ENCODE measurements at places on chromosomes 3 and 15.

- DNase-seq = no peak
Observed at GRCh38 chr3:129023909-129024308, 22.8 kb downstream of the EFCC1 start.

DNA sequence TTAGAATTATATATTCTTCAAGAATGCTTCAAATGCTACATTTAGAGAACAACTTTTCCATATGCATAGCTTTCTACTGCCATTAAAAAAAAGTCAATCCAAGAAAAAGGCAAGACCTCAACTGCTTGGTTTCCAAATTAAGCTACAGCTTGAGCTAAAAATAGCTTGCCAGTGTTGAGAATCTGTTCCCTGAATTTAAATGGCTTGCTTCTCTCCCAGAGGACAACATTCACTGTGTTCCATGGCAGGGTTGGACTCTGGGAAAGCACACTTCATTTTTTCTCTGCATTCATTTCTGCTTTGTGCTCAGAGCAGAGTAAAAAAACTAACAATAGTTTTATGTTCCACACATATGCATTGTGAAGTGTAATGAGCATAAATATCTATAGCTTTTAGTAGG is 50.3 kb upstream of the ACTL6A start:
- DNase-seq = no peak

DNA sequence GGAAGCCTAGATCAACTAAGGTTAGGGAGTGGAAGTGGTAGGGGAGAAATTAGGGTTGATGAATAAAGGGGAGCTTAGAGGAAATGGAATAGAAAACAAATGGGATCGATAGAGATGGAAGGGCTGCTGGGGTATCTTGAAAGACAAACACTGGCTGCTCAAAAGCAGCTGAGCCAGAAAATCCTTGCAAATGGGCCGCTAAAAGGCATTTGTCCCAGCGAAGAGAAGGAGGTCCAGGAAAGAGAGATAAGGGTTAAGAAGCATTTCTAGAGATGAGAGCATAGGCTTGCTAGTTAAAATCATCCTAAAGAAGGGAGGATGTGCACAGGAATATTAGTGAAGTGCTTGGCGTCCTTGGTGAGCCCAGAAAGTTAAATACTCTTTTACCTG is 258.0 kb upstream of the CBLB start:
- no peak for DNase-seq

DNA sequence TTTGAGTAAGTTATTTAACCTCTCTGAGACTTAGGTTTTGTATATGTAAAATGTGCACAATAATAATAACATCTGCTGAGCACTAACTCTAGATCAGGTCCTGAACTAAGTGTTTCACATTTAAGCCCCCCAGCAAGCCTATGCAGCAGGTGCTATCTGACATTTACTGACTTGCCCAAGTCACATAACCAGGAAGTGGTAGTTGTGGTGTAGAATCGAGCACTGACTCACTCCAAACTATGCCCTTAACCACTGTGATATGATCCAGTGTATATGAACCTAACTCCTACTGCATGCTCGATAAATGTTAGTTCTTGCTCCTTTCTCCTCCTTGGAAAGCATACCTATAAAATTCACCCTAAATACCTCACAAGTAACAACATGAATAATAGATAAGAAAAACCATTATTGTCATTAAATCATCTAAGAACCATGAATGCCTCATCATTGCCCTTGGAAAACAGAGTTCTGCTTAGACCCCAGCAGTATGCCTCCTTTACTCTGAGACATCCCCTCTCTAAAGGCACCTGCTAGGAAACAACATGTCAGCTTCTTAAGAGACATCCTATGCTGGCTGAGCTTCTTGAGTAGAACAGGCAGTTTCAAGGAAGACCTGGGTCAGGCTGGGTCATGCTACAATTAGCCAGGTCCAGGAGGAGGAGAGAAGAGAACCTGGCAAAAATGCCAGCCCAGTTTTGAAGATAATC is 3.0 kb upstream of the SHC4 start:
- DNase-seq = no peak

GRCh38 chr3:190546881-190547510 is 33.1 kb downstream of the IL1RAP start:
- DNase-seq = no peak

DNA sequence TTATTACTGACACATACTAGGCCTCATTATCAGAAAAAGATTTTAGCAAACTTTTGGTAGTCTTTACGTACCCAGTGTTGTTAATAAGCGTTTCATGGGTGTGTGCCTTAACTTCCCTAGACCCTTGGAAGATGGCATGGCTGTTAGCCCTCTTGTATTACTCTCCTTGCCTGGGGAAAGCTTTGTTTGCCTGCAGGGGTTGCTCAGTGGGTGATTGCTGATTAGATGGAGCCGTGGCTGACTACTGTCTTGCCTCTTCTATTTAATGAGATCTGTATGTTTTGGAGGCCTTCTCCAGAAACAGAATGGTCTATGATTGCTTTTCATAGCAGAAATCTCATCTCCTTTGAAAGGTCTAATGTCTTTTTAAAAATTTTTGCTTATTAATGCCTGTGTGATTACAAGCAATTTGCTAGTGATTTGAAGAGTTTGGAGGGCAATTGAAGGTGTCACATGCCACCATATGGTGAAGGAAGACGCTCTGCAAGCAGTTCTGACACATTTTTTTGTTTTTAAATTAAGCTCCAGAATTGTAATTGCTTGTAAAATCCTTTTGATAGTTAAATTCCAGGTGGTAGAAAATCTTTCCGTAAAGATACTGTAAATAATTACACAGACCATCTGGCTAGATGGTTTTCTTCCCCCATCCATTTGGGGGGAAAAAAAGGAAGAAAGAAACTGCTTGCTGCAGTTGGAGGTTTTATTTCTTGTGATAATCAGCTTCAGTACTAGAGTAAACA is 11.4 kb upstream of the C3orf20 start:
- no peak for DNase-seq

GRCh38 chr3:15851735-15852134 is 54.0 kb upstream of the ANKRD28 start:
- DNase-seq = no peak

GRCh38 chr3:62815981-62816380 is 59.2 kb downstream of the CADPS start:
- DNase-seq = no peak

GRCh38 chr3:144129536-144130214 is 158.1 kb downstream of the DIPK2A start:
- DNase-seq = no peak

DNA sequence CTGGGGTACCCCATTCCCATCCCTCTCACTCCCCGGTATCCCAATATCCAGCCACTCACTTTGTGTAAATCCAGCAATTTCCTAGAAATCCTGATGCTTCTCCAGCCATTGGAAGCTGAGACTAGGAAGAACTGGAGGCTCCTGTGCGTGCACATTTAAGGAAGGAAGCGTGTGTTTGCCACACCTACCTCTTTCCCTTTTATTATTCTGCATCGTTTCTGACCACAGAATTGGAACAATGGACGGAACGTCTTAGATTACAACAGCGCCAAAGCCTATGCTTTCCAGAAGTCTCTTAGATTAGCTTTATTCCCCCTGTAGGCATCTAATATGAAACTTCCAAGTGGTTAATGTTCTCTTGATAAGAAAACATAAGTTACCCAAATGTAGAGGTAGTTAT is 234.8 kb upstream of the TRIM42 start:
- DNase-seq = no peak

DNA sequence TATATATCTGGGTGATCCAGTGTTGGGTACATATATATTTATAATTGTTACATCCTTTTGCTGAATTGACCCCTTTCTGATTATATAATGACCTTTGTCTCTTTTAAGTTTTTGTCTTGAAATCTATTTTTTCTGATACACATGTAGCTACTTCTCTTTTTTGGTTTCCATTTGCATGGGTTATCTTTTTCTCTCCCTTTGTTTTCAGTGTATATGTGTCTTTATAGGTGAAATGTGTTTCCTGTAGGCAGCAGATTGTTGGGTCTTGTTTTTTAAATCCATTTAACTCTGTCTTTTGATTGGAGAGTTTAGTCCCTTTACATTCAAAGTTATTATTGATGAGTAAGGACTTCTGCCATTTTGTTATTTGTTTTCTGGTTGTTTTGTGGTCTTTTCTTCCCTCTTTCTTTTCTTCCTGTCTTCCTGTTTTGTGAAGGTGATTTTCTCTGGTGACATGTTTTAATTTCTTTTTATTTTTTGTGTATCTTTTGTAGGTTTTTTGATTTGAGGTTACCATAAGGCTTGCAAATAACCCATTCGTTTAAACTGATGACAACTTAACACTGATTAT is 56.8 kb downstream of the STARD9 start:
- DNase-seq = no peak

DNA sequence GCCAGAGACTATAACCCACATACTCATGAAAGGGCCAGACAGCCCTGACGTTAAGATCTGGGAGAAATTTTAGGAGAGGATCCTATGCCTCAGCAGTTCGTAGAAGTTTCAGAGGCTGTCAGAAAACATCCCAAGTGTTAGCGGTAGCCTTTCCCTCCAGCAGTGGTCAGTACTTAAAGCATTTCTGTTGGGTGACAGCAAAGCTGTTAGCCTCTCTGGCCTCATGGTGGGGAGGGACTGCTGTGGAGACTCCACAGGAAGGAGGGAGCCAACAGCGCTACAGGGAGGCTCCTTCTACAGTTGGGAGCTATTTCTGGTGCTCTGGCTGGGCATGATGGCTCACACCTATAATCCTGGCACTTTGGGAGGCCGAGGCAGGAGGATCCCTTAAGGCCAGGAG is 27.4 kb downstream of the IDH2 start:
- DNase-seq = no peak

DNA sequence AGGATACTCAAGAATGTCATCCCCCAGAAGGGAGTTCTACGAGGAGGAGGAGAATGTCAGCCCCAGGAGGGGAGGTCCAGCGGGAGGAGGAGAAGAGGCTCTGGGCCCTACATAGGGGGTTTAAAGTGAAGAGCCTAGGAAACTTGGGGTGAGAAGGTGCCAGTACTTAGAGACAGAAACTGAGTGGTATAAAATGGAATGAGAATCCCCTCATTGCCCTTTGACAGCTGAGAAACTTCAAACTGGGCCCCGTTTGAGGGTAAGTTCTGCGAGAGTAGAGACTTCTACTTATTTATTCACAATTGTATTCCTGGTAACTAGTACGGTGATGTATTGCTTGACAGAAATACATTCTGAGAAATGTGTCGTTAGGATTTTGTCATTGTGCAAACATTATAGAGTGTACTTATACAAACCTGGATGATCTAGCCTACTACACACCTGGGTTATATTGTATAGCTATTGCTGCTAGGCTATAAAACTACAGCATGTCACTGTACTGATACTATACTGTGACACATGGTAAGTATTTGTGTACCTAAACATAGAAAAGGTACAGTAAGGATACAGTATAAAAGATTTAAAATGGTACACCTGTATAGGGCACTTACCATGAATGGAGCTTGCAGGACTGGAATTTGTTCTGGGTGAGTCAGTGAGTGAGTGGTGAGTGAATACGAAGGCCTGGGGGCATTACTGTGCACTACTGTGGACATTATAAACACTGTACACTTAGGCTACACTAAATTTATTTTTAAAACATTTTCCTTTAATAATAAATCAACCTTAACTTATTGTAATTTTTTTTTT is 62.0 kb downstream of the TSC22D2 start:
- no peak for DNase-seq

GRCh38 chr3:72903004-72903403 is 15.2 kb downstream of the GXYLT2 start:
- DNase-seq = no peak

DNA sequence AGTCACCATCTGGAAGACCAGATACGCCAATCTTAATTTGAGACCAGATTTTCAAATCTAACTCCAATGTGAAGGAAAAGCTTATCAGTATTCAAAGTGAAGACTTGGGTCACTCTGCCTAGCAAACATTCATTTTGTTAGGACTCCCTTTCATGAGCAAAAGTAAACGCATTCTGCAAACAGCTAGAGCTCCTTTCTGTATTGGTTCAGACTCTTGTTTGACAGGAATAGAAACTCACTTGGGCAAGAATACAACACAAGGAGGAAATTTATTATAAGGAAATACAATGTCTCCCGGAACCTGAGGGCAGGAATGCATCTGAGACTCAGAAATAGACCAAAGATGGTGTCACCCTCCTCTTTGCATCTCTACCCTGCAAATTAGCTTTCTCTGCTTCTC is 558.6 kb downstream of the TAFA4 start:
- DNase-seq = no peak

- DNase-seq = no peak
Observed at GRCh38 chr3:158313338-158313927, 203.5 kb downstream of the RSRC1 start.

DNA sequence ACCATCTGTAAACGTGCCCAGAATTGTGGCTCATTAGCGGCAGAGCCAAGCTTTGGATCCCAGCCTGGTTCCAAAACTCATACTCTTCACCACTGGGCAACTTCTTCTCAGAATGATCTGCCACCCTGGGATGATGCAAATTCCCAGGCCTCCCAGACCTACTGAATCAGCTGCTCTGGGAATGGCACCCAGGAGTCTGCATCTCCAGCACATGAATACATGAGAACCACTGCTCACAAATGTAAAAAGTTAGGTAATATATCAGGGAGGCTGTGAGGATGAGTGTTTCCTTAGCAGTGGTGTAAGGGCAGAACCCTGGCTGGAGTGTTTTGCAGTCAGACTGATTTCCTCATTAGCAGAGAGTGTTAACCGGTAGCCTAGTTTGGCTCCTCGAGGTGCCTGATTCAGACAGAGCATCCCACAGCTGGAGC is 94.2 kb downstream of the LIPC start:
- DNase-seq = no peak

GRCh38 chr15:39931615-39932014 is 2.3 kb upstream of the EIF2AK4 start:
- no peak for DNase-seq

- DNase-seq = no peak
Observed at GRCh38 chr15:47742334-47742733, 25.0 kb downstream of the SEMA6D start.

DNA sequence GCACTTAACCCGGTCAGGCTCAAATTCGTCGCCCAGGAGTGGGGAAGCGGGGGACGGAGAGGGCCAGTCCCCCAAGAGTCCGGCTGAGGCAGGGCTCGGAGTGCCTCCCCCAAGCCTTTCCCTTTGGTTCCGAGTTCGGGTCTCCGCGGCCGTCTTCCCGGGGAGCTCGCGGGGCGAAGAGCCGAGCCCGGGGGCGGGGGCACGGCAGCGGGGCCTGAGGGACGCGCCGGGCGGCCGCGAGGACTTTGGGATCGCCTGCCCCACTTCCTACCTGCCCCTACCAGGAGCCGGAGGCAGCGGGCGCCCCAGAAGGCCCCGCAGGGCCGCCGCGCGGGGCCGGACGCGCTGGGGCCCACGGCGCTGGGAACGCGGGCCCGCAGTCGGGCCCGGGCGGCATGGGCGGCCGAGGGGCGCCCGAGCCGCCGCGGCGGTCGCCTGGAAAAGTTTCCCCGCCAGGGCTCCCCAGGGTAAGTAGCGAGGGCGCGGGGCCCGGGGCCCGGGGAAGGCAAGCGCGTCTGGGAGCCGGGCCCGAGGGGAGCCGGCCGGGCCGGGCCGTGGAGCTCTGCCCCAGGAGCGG is 2.8 kb downstream of the FURIN start:
- no peak for DNase-seq
